Fibroblast of skin of right biceps (primary cell): ENCODE measurements at places on chromosomes 4 and X.

GRCh38 chr4:54231768-54232688 lies 2.9 kb downstream of the PDGFRA start:
- DNase-seq = peak; percentile 76

GRCh38 chrX:21476909-21477308 lies 102.7 kb downstream of the CNKSR2 start:
- DNase-seq = no peak

GRCh38 chrX:9997041-9997440 lies 29.9 kb downstream of the CLDN34 start:
- DNase-seq = no peak

- DNase-seq = no peak
Measured at GRCh38 chr4:105400901-105401677, 72.8 kb downstream of the PPA2 start.

DNA sequence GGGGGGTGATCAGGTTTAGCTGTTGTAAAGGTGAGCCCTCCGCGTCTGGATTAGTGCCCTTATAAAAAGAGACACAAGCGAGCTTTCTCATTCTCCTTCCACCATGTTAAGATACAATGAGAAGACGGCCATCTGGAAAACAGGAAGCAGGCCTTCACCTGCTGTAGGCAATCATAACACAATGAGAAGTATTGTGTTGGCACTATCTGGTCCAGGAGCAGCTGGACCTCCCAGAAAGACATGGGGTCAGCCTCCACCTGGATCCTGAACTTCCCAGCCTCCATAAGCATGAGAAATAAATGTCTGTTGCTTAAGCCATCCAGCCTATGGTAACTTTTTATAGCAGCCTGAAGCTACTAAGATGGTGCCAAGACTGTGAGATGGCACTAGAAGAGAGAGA lies 8.6 kb upstream of the SMIM20 start:
- DNase-seq = no peak

DNA sequence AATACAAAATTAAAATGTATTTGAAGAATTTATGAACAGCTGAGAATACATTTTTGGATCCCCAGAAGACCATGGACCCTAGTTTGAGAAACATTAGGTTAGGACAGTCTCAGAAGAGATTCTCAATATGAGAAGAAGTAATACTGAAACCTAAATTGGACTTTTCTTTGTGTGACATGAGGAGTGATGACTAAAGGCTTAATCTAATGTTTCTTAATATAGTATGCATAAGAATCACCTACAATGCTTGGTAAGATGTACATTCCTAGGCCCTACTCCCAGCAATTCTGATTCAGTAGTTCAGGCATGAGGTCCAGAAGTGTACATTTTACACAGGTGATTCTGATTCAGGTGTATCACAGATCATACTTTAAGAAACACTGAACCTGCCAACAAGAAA lies 31.6 kb upstream of the HUWE1 start:
- DNase-seq = no peak

DNA sequence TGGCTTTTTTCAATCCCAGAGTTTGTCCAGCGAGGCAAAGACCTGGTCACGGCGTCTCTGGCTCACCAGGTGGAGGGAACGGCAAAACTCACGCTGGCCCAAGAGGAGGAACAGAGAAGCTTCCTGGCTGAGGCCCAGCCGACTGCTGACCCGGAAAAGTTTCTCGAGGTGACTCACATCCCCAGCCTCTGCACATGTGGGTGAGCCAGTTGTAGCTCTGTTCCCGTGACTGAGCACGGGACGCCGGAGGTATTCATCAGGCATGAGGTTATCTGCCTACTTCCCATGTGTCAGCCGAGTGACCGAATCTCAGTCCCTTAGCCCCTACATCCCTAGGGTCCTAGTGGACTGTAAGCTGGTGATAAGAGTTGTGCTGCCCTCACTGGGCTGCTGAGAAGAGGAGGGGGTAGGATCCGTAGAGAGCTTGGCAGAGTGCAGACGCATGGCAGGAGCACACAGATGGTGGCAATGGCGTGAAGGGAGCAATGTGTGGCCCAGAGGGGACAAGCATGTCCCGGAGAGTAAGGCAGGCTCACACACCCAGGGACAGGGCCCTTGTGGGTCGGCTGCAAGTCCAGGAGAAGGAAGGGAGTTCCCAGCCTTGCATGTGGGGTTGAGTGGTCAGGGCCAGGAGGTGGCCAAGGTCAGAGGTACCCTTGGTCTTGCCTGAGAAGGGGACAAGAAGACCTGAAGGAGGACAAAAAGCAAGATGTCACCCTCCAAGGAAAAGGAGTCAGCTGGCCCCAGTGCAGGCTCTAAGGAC lies 42.9 kb downstream of the EVC start:
- DNase-seq = peak; percentile 79

DNA sequence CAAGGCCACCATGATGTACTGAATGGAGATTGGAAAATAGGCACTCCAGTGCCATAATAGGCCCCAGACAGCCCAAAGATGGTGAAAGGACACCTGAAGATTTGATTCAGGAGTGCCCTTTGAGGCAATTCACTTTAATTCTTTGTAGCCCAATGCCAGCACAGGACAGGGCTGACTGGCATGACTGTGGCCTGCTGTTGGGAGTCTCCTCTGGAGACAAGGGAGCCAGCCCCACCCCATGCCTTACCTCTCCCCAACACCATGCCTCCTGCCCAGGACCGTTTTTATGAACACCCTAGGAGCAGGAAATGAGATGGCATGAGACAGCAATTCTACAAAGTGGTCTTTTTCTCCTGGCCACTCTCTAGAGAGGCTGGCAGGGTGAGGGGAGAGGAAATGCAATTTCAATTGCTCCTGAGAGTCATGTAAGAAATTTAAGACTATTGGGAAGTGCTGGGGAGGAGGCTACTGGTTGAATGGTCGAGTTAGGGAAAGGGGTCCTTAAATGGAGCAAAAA lies 94.2 kb upstream of the MAMLD1 start:
- no peak for DNase-seq

GRCh38 chrX:68699960-68700746 lies 52.7 kb downstream of the STARD8 start:
- peak; percentile 63 for DNase-seq

DNA sequence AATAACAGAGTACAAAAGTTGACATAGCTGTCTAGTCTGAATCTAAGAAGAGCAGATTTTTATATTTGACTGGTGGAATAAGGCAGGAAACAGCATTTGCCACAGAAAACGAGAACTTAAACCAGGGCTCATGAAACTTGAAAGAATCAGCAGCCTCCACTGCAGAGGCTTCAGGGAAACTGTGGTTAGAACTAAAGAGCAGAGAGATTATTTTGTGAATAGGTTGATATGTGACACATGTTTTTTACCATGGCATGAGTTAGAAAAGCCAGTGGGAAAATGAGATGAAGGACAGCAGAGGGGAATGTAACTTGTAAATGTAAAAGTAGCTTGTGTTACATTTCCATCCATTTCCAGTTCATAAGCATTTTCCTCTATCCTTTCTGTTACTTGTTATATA lies 63.7 kb upstream of the CAMK2D start:
- DNase-seq = no peak

GRCh38 chr4:2788532-2789103 lies 4.3 kb upstream of the SH3BP2 start:
- no peak for DNase-seq

DNA sequence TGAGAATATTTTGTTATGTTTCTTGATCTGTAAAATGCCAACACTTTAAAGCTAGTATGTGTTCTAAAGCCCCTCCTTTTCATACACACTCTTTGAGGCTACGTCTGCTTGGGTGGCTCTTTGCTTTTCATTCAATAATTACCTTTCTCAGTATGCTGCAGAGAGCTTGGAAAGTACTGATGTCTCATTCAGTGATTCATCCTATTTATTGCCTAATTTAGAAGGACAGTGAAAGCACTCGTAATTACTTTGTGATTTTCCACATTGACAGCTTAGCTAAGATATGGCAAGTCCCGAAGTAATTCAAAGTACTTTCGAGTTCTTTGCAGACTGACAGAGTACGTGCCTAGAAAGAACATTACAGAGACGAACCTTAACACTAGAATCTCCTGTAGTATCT lies 57.2 kb downstream of the BMP15 start:
- no peak for DNase-seq

- peak; percentile 83 for DNase-seq
Measured at GRCh38 chrX:100995469-100995868, 26.0 kb downstream of the ARL13A start.

- DNase-seq = no peak
Measured at GRCh38 chrX:40550066-40550465, 30.7 kb upstream of the ATP6AP2 start.

DNA sequence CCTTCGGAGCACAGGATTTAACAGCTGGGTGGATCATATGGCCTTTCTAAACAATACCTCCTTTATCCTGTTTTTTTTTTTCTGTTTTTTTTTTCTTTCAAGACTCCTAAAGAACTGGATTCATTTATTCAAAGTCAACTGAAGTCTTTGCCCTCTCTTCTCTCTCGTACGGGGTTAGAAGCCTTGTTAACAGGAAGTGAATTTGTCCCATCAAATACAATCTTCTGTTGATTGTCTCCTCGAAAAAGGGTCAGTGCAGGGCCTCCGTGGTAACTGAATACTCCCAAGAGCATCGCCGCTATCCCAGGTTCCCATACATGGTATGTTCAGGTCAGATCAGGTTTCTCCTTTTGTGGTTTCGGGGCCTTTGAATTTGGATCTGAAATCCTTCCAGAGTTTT lies 1.8 kb upstream of the TMEM128 start:
- no peak for DNase-seq

- DNase-seq = no peak
Measured at GRCh38 chr4:152927737-152928136, 8.4 kb upstream of the FHDC1 start.

DNA sequence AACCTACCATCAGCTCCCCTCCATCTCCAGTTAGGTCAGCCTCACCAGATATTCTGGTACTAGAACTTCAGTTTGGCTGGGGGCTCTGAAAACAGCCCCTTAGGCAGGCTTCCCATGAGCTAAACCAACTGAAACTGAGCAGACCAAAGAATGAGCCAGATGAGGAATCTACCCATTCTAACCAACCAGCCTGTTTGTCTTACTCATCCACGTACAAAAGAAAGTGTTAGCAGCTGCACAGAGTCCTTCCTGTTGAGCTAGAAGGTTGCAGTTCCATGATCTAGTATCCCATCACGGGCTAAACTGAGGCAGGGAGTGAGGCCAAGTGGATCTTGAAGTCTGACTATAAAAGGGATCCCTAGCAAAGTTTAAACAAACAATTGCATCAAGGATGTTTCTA lies 17.5 kb downstream of the MAGEA9B start:
- DNase-seq = no peak

- DNase-seq = no peak
Measured at GRCh38 chr4:119638359-119638758, 9.8 kb upstream of the PDE5A start.

GRCh38 chrX:68511255-68511654 lies 12.4 kb downstream of the YIPF6 start:
- DNase-seq = peak; percentile 24

GRCh38 chr4:31126881-31127398 lies 406.8 kb downstream of the PCDH7 start:
- no peak for DNase-seq

DNA sequence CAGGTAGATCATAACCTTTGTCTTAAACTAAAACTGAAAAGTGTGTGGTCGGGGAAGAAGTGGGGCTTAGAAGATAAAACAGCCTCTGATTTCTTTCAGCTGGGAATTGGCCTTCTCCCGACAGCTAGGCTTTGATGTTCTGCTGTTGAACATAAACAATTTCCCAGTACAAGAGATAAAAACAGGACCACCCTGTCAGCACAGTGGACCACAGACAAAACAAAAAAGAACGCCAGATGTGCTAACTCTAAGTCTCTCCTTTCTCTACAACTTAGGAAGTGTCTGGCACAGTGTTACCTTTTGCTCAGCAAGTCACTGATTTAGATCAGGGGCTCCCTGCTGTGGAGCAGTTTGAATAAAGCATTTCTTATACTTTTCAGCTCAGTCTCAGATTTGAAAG lies 87.5 kb upstream of the UXT start:
- DNase-seq = no peak

DNA sequence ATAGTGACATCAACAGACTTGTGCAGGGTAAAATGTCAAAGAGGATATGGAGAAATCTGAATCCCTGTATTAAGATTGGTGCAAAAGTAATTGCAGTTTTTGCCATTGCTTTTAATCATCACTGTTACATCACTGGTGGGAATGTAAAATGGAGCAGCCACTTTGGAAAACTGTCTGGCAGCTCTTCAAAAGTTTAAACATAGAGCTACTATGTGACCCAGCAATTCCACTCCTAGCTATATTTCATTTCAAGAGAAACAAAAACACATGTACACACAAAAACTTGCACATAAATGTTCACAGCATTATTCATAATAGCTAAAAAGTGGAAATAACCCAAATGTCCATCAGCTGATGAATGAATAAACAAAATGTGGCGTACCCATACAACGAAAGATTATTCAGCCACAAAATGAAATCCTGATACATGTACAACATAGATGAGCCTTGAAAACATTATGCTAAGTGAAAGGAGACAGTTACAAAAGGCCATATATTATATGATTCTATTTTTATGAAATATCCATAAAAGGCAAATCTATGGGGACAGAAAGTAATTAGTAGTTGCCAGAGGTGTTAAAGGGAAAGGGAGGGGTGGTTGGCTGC lies 106.4 kb downstream of the AMELX start:
- DNase-seq = peak; percentile 20

DNA sequence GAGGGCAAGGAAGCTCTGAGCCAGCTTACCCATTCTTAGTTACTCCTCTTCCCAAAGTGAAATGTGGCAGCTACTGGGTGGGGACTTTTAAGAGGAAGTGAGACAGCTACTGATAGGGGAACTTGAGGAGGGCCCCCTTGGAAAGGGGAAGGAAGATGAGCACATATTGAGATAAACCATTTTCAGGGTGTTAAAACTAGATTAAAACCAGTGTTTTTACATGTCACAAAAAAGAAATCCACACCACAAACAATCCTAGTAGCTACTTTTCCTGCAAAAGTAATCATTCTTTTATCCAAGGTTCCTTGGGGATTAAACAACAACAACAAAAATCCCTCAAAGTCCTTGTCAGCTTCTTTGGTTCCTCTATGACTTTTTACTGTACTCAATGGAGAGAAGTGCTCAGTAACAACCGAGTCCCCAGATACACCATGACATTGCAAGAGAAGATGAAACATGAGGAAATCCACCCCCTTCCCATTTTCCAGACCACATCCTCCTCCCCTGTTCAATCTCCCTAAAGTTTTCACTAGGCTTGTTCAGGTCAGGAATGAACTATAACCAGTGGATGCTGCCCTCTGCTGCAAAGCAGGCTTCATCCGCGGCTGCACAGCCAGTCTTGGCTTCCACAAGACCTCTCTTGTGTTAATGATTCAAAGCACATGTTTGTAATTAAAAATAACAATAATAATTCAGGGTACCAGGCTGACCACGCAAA lies 113.5 kb upstream of the TMEM164 start:
- peak; percentile 17 for DNase-seq

GRCh38 chrX:130825525-130825924 lies 77.5 kb downstream of the ENOX2 start:
- no peak for DNase-seq

DNA sequence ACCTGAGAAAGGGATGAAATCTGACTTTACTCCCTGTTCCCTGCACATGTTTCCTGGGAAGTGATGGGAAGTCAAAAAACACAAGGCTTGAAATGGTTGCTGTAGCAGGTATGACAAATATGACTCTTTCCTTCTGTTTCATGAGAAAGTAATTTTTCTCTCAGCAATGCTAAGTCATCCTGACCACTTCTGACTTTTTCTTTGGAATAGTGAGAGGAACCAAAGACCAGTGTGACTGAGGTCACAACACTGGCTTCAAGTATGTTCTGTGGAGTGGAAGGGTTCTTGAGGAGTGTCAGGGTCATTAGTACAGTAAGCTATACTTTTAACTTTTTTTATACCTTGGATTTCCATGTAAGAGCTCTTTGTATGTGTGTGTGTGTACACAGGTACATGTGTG lies 225.3 kb downstream of the PPP3CA start:
- DNase-seq = no peak

GRCh38 chr4:14269824-14270223 lies 642.3 kb upstream of the BOD1L1 start:
- no peak for DNase-seq
